ENCODE measurements at places on chromosomes 12 and 14.

- DNase-seq = no peak
These were observed 112.5 kb downstream of the FBXL14 start for GRCh38 chr12:1481906-1482305.

- DNase-seq = no peak
These were observed 1.3 kb downstream of the GLI1 start for GRCh38 chr12:57460841-57461275.

DNA sequence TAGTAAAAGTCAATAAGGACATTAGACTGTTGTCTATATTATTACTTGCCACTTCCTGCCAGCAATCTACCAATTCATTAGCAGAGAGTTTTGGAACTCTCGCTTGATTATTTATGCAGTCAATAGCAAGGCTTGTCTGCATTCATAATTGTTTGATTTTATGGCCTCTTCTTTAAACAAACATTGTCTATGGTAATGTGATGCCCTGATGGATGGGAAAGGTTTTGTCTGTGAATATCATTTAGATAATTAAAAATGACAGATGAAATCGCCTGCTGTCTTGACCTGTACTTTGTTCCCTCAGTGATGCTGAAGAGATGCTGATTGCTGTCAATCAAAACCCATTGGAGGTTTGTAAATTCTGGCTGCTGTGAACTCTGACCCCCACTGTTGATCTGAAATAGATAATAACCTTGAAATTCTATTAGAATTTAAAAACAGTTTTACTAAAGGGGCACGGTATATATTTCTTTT is 455.3 kb downstream of the NPAS3 start:
- DNase-seq = no peak

- no peak for DNase-seq
These were observed 278.2 kb downstream of the ZFP36L1 start for GRCh38 chr14:68514608-68515194.

DNA sequence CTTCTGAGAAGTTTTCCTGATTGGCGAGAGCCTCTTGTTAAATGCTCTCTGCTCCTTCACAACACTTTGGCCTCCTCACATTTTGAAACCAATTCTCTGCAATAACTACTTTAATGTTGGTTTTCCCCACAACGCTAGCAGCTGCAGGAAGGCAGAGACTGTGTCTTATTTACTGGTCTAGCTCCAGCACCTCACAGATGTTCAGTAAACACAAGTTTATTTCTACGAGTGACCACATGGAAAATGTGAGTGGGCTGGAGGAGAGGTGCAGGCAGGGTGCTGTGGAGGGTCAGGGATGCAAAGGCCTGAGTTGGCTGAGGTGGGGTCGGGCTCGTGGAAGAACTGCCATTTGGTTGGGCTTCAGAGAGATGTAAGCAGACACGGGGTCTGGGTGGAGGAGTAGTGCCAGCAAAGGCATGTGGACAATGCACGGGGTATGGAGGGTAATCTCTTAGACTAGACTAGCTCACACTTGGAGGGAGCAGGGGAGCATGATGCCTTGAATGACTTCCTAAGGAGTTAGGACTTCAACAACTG is 117.4 kb upstream of the RTL1 start:
- DNase-seq = no peak

GRCh38 chr12:88325076-88325815 is 183.1 kb downstream of the TMTC3 start:
- no peak for DNase-seq

GRCh38 chr14:90666571-90666970 is 149.7 kb downstream of the TTC7B start:
- DNase-seq = no peak

DNA sequence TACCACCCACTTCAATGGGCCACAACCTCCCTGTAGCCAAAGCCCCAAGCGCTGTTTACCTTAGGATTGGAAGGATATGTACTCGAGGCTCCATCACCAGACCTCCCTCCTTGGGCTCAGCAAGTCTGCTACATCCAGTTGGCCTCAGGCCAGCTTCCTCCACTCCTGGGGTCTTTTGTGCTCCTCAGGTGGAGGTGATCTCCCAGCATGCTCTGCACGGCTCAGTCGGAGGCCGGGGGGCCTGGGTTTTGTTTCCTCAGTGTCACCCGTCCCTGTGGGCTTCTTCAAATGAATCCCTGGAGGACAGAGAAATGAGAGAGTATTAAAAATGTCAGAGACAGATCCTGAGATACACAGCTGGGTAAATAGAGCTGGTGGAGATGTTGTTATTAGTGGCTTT is 723.1 kb upstream of the TBX3 start:
- DNase-seq = no peak

GRCh38 chr14:72776701-72777261 is 117.1 kb downstream of the DPF3 start:
- DNase-seq = no peak

- DNase-seq = no peak
These were observed 58.2 kb downstream of the ETNK1 start for GRCh38 chr12:22683131-22683530.

DNA sequence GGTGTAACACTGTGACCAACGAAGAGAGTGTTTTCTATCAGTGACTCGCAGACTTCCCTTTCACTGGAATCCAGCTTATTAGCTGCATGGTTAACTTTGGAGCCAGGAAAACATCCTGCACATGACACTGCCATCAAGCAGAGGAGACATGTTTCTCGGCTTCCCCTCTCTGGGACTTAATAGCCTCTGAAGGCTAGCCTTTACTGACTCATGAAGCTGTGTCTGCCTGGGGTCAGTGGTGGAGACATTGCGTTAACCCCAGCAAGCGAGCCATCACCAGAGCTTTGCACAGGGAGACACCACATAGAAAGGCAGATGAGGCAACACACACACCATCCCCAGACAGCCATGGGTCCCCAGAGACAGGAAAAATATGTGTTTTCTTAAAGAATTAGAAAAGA is 126.9 kb upstream of the PRICKLE1 start:
- no peak for DNase-seq

DNA sequence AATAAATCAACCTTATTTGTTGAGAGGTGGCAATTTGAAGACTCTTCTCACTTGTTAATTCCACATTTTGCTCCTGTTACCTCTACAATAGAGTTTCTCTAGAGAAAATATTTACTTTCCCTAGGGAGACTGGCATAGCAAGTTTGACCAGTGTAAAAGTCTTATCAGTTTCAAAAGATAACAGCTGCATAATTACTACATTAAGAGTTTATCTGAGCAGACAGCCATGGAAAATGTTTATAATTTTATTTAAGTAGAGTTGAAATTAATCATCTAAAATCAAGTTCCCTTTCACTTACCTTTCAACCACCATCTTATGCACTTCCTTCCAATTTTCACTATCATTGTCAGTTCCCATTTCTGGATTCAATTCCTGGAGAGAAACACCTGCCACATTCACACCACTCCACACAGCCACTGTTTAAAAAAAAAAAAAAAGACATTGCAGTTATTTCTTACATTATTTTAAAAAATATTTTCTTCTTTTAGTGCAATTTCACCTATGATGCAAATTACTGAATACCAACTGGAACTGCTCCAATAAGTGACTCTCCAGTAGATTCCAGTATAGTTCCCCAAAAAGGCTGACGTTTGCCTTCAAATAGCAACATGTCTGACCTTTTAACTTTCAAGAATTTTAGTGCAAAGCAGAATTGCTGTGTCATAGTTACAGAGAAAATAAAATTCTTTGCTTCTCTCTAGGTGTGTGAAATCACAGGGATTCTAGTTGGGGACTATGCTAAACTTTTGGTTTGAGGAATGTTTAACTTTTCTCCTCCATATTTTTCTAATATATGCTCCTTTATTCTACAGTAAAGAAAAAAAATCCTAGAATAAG is 19.4 kb downstream of the LDHB start:
- no peak for DNase-seq

- DNase-seq = no peak
These were observed 25.2 kb upstream of the TSPAN8 start for GRCh38 chr12:71183018-71183417.

DNA sequence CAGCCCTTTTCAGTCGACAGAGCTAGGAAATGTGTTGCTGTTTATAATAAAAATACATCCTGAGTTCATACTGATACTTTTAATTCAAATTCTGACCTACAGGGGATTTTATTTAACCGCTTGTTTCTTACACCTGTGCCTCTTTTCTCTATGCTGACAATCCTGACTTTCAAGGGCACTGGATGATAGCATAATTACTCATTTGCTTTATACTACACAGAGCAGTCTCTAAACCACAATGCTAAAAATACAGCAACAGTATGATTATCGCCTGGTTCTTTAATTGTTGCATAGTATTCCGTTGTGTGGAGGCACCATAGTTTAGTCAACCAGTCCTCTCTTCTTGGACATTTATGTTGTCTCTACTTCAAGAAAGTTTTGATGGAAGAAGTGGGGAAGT is 372.9 kb downstream of the DPF3 start:
- no peak for DNase-seq

GRCh38 chr12:53994009-53994263 is 6.0 kb upstream of the HOXC9 start:
- DNase-seq = no peak
